ENCODE measurements at places on chromosomes 16 and 17.

GRCh38 chr16:75624921-75625334, 1.8 kb upstream of the ADAT1 start:
- DNase-seq = no peak

DNA sequence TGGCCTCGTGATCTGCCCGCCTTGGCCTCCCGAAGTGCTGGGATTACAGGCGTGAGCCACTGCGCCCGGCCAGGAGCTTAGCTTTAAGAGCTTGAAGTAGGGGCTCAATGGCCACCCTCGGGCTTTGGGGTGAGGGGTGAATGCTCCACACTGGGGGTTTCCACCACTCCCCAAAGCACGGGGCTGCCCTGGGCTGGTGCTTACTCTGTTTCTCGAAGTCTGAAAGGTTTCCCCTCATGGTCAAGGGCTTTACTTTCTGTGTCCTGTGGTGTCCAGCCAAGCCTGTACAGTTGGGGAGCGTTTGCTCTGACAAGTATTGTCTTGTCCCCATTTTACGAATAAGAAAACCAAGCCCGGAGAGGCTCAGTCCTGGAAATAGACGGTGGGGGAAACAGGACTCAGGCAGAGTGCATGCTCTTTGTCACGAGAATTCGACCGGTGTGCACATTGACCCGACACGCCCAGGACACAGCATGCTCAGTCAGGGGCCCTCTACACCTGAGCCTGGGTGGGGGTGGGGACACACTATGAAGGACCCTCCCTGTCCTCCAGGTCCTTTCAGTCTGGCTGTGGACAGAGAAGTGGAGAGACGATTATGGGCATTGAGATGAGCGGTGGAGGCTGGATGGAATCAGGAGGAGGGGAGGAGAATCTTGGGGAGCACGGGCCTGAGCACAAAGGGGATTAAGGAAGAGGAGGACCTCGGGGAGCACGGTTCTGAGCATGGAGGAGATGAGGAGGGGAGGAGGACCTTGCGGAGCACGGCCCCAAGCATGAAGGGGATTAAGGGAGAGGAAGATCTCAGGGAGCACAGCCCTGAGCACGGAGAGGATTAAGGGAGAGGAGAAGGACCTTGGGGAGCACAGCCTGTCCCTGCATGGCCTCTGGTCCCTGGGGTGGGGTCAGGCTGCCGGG, 7.5 kb downstream of the CD7 start:
- no peak for DNase-seq

DNA sequence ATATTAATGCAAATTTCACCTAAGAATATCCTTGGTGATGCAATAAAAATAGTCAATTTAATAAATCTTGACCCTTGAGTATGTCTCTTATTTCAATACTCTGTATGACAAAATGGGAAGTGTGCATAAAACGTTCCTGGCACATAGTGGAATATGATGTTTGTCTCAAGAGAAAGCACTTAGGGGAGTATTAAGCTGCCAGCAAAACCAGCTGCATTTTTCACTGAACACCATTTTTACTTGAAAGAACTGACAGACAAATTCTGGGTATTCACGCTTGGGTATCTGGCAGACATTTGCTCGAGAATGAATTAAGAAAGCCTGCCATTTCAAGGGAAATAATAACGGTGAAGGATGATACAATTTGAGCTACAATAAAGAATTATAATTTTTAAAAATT, 364.8 kb downstream of the SOX9 start:
- no peak for DNase-seq

DNA sequence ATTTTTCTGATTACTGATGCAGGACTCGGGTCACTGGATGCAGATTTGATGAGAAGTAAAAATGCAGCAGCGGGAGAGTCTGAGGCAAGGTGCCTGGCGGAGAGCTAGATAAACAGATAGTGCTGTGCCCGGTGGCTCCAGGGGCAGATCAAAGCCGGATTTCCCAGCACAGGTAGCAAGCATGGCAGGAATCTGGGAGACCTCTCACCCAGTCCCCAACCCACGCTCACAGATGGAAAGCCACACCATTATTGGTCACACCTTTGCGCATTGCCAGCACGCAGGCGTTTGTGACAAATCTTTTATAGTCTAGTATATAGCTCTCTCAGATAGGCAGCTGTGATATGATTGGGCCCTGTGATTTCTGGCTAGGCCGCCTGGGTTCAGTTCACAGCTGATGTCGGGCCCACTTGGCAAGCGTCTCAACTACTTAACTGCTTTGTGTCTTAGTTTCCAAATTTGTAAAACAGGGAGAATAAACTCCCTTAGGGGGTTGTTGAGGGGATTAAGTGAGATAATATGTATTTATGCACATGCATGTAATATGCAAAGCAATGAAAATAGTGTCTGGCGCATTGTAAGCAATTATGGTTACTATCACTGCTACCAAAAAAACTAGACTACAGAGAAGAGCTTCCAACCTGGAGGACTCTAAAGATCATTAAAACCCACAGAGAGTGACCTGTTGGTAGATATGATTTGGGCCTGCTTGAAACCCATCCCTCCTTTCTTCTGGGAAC, 42.0 kb upstream of the NFAT5 start:
- no peak for DNase-seq

DNA sequence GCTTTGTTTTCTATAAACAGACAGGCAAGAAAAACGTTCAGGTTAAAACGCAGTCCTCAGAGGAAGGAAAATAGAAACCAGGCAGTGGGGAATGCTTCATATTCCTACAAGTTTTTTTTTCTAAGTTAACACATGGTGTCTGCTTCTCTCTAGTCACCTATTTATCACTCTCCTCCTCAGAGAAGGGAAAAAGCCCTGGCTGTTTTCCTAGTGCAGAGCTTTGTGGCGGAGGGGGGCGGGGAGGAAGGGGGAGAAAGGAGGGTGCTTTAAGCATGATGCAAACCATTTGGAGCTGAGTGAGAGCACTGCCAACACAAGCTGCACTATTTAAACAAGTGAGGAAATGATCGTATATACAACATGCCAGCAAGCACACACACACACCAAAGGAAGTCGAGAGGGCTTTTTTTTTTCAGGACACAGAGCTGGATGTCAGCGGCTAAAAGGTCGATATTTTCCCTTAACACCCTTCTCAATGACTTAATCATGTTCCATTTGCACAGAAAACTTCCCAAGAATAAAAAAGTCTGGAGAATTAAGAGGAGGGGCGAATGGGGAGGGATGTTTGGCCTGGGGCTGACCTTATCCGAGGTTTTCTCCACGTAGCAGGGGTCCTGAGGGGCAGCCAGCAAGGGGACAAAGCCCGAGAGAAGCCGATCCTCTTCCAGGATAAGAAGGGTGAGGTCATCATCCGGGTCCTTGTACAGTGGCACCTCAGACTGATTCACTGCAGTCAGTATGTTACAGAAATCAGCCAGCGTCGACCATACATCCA, 117.4 kb downstream of the HIC1 start:
- no peak for DNase-seq

GRCh38 chr16:56310690-56311089, 114.7 kb downstream of the AMFR start:
- DNase-seq = no peak

GRCh38 chr17:16371742-16372141, 9.1 kb upstream of the UBB start:
- no peak for DNase-seq

- DNase-seq = no peak
These were observed 6.3 kb upstream of the RNF227 start for GRCh38 chr17:7922269-7922844.

DNA sequence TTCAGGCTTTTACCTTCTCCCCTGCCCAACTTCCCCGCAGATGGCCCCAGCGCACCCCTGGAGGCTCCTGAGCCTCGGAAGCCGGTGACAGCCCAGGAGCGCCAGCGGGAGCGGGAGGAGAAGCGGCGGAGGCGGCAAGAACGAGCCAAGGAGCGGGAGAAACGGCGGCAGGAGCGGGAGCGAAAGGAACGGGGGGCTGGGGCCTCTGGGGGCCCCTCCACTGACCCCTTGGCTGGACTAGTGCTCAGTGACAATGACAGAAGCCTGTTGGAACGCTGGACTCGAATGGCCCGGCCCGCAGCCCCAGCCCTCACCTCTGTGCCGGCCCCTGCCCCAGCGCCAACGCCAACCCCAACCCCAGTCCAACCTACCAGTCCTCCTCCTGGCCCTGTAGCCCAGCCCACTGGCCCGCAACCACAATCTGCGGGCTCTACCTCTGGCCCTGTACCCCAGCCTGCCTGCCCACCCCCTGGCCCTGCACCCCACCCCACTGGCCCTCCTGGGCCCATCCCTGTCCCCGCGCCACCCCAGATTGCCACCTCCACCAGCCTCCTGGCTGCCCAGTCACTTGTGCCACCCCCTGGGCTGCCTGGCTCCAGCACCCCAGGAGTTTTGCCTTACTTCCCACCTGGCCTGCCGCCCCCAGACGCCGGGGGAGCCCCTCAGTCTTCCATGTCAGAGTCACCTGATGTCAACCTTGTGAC, 3.6 kb downstream of the MAPK7 start:
- DNase-seq = no peak

GRCh38 chr17:67440277-67441051, 63.4 kb downstream of the PITPNC1 start:
- DNase-seq = no peak

DNA sequence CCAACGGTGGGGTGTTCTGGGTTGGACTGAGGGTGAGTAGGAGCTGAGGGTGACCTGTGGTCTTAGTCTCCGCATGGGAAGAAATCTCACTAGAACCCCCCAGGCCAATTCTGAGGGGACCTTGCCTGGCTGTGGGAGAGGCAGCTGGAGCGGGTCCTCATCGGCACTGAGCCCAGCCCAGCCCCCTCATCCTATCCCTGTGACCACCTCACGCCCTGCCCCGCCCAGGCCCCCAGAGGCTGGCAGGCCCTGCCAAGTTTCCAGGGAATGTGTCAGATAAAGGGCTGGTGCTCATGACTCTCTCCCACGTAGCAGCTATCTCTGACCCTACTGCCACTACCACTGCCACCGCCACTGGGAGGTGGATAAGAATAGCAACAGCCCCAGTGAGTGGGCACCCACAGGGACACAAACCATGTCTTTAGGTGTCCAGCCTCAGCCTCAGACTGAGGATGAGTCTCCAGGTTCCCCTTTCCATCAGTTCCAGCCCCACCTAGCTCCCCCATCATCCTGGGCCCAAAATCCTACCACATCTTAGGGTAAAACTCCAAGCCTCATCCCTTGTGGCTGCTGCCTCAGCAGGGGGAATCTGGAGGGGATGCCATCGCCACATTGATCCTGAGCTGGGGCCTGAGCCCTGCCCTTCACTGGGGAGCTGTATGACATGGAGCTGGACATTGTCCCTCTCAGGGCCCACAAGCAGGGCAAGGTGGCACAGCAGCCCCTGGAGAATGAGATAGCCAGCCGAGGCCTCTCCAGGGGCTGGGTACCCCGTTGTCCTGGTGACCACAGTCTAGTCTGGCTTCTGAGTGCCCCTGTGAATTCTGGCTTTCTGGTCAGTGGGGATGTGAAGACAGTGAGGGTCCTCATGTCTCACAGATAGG, 14.9 kb downstream of the CDH16 start:
- DNase-seq = no peak

GRCh38 chr16:68298907-68299561, 11.7 kb downstream of the SLC7A6OS start:
- no peak for DNase-seq

DNA sequence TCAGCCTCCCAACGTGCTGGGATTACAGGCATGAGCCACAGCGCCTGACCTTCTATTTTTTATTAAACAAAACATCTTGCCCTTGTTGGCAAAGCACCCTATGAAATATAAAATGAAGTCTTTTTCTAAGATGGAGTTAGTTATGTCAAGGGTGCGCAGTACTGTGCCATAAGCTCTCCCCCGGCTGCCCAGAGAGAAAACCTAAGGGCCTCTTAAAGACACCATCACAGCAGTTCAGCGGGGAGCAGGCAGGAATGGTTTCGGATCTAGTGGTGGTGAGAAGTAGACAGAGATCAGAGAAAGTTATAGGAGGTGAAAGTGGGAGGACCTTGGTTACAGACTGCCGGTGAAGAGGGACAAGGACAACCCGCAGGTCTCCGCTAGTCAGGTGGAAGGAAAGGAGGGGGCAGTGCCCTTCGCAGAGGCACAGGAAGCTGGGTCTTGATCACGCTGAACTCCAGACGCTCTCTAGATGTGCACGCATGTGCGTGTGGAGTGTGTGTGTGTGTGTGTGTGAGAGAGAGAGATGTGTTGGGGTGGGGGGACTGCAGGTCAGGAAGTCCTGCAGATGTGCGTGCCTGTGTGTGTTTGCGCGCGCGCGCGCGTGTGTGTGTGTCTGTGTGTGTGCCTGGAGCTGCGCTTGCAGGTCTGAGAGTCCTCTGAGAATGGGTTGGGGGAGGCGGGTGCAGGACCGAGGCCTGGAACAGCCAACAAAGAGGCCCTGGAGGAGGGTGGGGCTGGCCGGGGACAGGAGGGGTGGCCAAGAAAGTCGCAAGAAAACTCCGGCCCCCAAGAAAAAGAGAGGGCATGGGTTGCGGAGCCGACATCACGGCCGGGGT, 748 bp upstream of the CMTM3 start:
- DNase-seq = no peak

- no peak for DNase-seq
These were observed 46.0 kb upstream of the ERCC4 start for GRCh38 chr16:13873835-13874438.

- no peak for DNase-seq
These were observed 160.6 kb upstream of the RPL38 start for GRCh38 chr17:74042744-74043486.

DNA sequence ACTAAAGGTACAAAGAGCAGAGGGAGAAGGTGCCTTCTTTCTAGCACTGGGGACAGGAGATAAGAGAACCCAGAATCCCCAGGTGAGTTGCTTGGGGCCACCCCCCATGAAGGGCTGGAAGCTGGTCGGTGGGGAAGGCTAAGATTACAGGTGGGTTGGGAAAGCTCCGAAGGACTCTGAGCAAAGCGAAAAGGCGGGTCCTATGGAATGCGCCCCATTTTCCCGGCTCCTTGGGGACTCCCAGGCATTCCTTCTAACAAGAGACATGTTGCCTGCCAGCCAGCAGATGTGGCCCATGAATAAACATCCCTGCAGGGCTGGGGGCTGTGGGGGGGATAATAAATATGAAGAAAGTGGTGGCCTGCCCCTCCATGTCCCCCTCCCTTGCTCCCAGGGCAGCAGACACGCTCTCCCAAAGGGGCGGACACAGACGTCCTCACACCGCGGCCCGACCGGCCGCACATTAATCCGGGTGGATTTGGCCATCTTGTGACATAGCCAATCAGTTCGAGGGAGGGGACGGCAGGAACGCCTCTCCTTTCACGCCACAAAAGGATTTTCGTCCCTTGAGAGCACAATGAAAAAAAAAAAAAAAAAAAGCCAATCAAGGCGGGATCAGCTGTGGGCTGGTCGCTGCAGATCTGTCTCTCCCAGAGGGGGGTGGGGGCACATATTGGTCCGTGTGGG, 98.5 kb downstream of the SOX9 start:
- DNase-seq = no peak

GRCh38 chr16:86452451-86452850, 57.9 kb upstream of the FOXF1 start:
- no peak for DNase-seq
